ENCODE measurements at places on chromosomes 12 and 14.

GRCh38 chr12:56221232-56221756, 428 bp downstream of the RNF41 start:
- no peak for DNase-seq

GRCh38 chr14:24139272-24139934, 2.0 kb downstream of the EMC9 start:
- no peak for DNase-seq

DNA sequence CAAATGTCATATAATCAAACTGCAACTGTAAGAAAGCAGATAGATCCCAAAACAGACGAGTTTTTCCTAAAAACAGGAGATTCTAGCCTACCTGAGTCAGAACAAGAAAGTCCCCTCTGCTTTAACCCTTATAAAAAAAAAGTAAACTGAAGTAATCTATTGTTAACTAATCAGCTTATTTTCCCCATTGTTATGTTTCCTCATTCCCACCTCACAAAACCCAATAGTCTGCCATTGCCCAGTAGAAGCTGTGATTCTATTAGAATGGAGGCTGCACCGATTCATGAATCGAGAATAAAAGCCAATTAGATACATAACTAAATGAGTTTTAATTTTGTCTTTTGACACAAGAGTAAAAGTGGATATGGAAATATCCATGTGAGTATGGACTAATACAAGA, 115.4 kb downstream of the MED13L start:
- DNase-seq: no peak

GRCh38 chr14:68696721-68697495, 96.0 kb downstream of the ZFP36L1 start:
- DNase-seq: no peak

DNA sequence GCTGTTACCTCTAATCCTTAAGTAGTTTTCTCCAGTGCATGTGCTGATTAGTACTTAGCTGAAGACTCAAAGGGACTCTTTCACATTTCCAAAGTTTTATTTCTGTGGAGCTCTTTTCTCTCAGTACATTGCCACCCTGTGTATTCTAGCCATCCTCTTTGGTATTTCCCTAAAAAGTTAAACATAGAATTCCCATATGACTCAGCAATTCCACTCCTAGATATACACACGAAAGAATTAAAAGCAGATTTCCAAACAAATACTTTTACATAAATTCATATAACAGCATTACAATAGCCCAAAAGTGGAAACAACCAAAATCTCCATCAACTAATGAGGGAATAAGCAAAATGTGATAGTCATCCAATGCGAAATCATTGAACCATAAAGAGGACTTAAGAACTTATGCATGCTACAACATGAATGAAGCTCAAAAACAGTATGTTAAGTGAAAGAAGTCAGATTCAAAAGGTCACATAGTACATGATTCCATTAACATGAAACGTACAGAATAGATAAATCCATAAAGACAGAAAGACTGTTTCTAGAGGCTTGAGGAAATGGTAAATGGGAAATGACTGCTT, 9.0 kb upstream of the NOVA1 start:
- no peak for DNase-seq

GRCh38 chr14:96663491-96664067, 133.6 kb upstream of the VRK1 start:
- no peak for DNase-seq

GRCh38 chr14:69901113-69901951, 22.1 kb downstream of the SMOC1 start:
- DNase-seq: no peak

GRCh38 chr12:1662761-1663439, 28.0 kb upstream of the ADIPOR2 start:
- DNase-seq: no peak

- DNase-seq: no peak
Measured at GRCh38 chr12:108342985-108343384, 3.9 kb upstream of the CMKLR1 start.

DNA sequence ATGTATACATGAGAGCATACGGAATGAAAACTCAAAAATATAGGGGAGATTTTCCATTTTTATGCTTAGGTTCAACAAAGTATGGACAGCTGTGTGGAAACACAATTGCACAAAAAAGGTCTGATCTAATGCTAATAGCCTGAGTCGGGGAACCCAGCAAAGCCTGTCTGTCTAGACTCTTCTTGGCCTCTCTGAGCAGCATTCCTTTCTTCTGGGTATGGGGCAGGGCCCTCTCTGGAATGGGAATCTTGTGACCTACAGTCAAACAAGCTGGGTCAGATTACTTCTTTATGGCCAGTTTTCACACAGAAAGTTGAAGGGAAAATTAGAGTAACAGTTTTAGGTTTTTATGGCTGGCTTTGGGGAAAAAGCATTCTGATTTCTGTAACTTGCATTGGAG, 534.0 kb upstream of the LMO3 start:
- DNase-seq: no peak

DNA sequence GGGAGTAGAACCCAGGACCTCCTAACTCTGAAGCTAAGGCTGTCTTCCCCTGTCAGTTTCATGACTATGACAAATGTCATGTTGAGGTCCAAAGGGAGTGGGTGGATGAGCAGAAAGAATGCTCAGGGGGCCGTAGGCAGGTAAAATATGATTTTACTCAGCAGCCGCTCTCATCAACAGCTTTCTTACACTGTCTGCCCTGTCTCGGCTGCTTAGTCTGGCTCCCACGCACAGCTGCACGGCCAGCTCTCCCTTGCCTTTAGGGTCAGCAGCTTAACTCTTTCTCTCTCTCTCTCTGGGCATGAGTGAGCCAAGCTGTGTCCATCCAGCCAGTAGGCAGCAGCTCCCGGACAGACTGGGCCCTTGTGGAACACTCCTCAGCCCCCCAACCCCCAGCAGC, 95.2 kb downstream of the GCH1 start:
- DNase-seq: no peak

GRCh38 chr14:75539162-75539560, 16.9 kb downstream of the BATF start:
- no peak for DNase-seq

DNA sequence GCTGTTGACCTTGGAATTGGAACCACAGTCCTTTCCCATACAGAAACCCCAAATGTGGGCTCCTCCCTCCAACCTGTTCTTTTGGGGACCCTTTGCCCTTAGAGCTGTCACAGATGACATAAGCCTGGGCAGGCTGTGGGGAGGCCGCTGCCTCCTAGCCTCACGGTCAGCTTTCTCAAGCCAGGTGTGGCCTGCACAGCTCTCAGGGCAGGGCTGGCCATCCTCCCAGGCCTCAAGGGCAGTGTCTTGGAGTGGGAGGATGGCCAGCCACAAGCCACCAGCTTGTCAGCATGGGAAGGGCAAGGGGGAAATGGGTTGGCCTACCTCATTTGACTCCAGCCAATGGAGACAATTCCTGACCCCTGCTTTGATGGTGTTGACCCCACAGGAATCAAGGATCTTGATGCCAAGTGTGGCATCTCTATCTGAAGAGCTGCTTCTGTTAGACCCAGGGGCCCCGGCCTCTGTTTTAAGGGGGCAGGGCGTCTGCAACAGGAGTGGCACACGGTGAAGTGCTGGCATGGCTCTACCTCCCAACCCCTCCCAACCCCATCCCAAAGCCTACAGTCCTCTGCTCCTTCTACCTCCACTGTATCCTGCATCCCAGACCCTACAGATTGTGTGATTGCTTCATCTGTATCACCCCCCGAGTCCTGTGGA, 11.5 kb downstream of the CBLN3 start:
- DNase-seq: no peak

DNA sequence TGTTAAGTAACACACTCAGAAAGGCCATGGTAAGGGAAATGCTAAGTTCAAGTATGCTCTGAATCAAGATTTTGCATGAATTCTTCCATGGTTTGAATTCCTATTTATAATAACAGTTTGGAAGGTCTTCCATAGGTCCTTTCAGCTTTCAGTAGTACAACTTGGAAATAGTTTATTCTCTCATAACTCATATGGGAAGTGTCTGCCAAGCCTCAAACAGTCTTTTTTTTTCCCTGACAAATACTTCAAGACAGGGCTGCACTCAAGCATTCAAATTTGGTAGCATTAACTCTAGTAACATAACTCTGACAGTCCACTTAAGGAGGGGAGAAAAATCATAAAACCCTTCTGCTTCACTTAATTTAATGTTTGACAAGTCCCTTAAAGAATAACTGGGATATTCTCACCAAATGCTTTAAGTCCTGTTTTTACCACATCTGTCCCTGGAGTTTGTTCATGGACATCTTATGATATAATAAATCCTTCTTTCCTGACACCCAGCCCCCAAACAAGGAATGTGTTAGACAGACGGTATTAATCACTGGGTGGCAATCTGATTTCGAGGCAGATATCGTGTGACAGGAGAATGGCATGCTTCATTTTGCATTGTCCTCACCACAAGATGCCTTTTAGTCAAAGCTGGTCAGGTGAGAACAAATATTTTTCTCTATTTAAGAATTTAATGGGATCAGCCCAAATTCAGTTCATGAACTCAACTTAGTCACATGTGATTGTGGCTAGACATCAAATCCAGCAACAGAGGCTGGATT, 165.7 kb downstream of the BMP4 start:
- no peak for DNase-seq

GRCh38 chr12:14995583-14996425, 23.0 kb downstream of the PDE6H start:
- DNase-seq: no peak

- no peak for DNase-seq
Measured at GRCh38 chr12:121326996-121327674, 25.1 kb downstream of the ANAPC5 start.

GRCh38 chr12:31647086-31647491, 12.4 kb upstream of the ETFBKMT start:
- no peak for DNase-seq

- DNase-seq: no peak
Measured at GRCh38 chr14:68772761-68773381, 20.0 kb downstream of the ZFP36L1 start.

DNA sequence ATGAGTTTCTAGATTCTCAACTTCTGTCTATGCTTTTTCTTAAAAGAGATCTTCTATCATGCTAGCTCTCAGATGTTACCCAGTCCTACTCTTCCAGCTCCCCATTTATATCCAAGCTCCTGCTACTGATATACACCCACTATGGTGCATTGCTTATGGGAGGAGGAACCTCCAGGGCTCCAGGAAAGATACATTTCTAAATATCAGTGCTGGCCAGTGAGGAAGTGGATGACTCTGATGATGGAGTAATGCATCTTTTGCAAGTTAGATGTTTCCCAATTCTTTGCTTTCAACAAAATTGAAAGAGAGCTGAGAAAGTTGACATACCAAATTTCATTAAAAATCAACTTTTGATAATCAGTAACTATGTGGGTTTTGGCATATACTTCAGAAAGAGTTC, 105.7 kb upstream of the RESF1 start:
- DNase-seq: no peak

DNA sequence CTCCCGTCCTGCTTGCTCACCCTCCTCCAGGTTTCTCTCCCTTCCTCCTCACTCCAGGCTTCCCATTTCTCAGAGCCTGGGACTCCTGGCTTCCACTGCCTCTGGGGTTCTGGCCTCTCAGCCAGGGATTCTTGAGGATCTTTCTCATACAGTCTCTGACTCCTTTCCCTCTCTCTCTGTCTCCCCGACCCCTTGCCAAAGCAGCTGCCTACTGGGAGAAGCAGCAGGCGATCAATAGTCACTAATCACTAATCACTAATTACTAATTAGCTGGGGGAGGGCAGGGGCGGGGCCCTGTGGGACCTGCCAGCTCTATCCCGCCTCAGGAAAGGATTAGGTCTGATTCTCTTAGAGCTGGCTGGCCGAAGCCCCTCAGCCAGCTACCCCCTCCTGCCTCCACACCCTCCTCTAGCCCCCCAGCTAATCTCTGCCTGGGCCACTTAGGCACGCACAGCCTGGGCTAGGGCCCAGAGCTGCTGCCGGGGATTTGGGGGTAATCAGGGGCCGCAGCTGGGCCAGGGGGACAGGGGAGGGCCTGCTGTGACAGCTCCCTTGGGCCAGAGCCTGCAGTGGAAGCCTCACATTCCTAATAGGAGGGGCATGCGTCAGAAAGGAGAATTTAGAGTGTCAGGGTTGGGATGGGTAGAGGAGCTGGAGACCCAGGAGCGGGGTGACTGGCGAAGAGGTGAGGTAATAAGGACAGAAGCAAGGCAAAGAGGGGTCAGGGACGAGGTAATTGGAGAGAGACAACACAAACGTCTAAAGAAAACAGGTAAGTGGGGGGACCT, 2.8 kb downstream of the NXPH4 start:
- no peak for DNase-seq

GRCh38 chr12:102430661-102431060, 49.7 kb downstream of the IGF1 start:
- DNase-seq: no peak

- DNase-seq: no peak
Measured at GRCh38 chr12:47590771-47591360, 115.0 kb downstream of the RPAP3 start.

GRCh38 chr14:85273099-85273677, 256.8 kb upstream of the FLRT2 start:
- DNase-seq: no peak

- no peak for DNase-seq
Measured at GRCh38 chr12:64457032-64457431, 5.1 kb downstream of the TBK1 start.

DNA sequence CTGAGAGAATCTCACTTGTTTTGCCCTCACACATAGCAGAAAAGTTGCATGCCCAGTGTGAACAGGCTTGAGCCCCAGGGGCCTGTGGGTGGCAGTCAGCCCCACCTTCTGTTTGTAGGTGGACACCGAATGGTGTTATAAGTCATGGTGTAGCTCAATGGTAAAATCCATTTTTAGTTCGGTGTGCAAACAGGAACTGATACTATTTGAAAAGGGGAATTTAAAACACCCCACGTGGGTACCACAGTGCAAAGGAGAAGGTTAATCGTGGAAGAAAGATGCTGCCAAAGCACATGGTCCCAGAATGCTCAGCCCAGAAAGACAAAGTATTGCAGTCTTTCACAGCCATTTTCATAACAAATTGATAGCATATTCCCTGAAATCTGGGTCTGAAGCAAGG, 71.8 kb upstream of the GZMB start:
- DNase-seq: no peak

DNA sequence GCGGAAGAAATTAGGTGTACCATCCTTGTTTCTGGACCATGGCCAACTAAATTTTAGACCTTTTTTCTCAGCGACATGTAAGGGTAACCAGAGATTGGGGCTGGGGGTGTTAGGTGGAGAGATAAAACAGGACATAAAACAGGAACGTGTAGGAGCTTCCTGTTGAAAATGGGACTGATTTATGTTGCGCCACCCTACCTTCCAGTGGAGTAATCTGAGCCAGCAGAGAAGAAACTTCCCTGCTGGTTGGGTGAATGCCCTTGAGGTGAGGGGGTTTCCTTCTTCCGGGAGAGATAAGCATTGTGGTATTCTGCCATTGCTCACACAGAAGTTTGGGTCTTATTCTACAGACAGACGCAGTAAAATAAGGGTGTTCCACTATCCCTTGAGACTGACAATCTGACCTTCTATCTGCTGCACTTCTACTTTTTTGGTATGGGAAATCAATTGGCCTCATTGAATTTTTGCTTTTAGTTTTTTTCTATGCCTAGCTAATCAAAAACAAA, 417.6 kb downstream of the PCNX1 start:
- peak; percentile 47 for DNase-seq

- no peak for DNase-seq
Measured at GRCh38 chr12:13257356-13257875, 60.9 kb downstream of the EMP1 start.
